ENCODE measurements at places on chromosomes 7 and 10.

DNA sequence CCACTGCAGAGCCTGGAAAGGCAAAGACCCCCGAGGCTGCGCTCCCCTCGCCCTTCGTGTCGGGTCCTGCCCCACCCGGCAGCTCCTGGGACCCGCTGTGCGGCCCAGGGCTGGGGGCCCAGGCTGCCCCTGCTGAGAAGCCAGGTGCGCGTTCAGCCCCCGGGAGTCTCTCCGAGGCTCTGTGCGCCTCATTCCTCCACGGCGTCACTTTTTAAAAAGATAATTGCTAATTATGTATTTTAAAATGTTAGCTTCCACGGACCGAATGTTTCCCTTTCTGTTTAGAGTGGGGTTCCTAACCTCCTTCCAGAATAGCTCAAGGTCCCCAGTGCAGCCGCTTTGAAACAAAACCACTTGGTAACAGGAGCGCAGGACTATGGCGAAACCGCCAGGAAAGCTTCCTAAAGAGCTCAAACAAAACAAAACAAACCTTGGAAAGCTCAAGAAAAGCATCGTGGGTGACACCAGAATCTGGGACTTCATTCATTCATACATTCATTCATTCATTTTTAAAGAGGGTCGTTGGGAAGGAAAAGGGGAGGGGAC lies 45.6 kb downstream of the PDIA4 start:
- DNase-seq, result no peak

GRCh38 chr7:132103718-132104117 lies 472.6 kb downstream of the PLXNA4 start:
- DNase-seq, result no peak

GRCh38 chr7:142611566-142612236 lies 137.6 kb upstream of the PRSS1 start:
- DNase-seq, result no peak

- DNase-seq, result no peak
Observed at GRCh38 chr7:135715055-135715522, 12.9 kb downstream of the SLC13A4 start.

DNA sequence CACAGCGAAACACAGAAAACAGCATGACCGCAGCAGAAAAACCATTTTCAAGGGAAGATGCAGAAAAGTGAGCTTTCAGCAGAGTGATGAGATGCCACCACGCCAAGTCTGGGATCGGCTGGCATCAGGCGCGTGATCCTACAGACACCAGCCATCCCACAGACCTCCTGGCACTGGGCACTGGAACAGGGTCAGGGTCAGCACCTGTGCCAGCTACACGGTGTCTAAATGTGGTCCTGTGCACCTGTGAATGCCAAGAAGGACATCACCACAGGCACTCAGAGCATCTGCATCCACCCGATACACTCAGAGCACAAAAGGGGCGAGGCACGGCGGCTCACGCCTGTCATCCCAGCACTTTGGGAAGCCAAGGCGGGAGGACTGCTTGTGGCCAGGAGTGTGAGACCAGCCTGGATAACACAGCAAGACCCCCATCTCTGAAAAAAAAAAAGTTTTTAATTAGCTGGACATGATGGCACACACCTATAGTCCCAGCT lies 31.5 kb downstream of the STK32C start:
- DNase-seq, result no peak

- no peak for DNase-seq
Observed at GRCh38 chr10:71747551-71748523, 25.5 kb downstream of the VSIR start.

GRCh38 chr7:28297801-28298459 lies 114.4 kb upstream of the CREB5 start:
- DNase-seq, result no peak

DNA sequence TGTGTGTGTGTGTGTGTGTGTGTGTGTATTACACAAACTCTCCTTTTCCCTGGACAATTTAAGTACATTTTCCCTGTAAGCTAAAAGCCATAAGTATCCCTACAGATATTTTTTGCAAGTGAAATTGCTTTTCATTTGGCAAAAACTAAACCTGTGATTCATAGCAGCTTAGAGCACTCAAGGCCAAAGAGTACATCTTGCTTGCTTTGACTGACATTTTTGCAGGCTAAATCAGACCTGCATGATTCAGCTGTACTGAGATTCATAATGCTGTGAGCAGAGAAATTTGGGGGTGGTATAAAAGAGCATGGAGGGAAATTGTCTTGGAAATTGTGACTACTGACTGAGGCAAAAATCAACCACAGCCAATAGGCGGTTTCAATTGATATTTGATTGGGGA lies 500.4 kb downstream of the GFRA1 start:
- peak; percentile 64 for DNase-seq

DNA sequence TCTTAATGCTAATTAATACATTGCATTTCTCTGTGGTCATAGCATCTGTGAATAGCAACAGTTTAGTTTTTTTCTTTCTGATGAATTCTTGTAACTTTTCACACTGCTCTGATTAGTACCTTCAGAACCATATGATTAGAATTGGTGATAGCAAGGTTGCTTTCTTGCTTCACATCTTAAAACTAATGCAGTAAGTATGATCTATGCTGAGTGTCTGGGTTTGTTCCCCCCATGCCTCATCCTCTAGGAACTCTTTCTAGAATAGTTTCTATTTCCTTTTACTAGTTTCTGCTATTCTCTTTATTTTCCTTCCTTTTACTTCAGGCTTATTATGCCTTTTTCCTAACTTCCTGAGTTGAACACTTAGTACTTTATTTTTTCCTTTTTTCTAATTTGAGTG lies 32.4 kb downstream of the TES start:
- no peak for DNase-seq

DNA sequence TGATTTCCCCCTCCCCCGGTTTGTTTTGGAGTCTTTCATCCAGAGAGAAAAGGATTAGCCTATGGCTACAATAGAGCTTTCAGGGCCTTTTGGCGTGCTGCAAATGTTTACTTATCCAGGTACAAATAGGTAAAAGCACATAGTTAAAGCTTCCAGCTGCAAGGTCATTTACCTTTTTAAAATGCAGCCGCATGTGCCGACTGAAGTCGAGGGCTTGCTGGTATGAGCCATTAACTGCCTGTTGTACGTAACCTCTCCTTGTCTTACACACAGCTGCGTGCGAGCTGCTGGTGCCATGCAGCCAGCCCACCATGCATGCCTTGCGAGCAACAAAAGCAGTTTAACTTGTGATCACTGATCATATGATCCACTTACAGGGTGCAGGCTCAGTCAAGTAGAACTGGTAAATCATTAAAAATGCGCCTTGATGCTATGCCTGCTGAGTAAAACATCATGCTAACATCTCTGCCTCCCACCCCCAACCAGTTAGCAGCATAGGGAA lies 866.4 kb downstream of the LRMDA start:
- DNase-seq, result no peak

DNA sequence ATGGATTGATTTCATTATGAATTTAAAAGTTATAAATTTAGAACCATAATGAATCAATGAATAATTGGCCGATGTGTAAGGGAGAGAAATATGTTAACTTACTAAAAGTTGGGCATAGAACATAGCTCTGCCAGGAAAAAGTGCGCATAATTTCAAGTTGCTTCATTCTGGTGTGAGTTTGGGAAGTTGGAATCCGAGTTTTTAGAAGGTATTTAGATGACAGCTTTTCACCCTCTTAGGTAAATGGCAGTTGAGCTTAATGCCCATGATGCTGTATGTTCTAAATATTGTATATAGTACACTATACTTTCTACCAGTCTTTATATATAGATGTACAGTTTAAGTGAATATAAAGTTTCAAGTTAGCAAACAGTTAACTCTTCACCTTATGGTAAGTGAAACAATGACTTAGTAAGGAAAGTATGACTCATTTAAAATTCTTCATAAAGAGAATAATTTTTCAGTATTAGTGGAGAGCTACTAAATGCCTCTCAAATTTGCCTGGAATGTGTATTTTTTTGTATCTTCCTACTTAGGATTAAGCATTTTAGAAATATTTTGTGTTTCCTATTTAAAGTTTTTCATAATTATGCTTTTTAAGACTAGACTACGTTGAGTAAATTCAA lies 1.6 kb downstream of the C1GALT1 start:
- DNase-seq, result no peak

DNA sequence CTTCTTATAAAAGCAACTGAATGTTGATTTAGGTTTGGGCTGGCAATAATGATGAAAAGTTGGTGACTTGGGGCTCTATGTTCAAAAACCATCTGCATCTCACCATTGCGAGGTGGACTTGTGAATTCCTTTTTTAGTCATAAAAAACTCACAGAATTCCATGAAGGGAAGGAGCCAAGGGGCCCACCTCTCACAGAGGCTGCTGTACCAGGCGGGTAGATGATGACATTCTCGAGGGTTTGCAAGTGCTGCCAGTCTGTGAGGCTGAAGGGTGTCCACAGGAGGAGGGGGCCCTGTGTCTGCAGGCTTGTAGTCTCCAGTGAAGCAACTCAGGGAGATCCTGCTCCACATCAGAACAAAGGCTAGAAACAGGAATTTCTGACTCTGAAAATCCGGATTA lies 195.5 kb upstream of the ZNF32 start:
- no peak for DNase-seq

DNA sequence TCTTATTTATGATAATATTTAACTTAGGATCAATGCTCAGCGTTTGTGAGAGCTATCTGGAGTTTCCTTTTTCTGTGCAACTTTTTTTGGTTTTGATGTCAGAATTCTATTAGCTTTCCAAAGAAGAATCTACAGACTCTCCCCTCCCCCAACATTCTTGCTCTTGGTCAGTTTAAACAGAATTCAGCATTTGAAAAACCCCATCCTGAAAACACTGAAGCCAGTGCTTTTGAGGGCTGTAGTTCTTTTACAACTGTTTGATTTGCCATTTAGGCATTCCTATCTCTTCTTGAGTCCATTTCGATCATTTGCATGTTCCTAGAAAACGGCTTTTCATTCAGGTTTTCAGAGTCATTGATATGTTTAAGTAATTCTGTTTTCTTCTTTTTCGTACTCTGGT lies 15.6 kb upstream of the CXCL12 start:
- no peak for DNase-seq

DNA sequence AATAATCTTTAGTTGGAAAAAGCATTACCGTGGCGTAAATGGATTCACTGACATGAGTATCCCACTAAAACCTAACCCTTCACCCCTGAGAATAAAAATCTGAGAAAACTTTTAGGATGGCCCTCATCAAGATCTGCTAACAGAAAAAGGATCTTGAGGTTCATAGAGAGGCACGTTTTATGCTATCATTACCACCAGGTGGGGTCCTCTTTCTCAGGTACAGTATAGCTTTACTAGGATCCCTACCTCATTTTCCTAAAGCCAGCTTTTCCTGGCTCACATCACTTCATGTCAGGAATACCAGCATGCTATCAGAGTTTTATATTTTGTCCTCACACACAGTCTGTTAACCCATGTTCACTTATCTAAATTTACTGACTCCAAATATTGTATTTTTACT lies 173.7 kb downstream of the POM121L12 start:
- DNase-seq, result no peak

DNA sequence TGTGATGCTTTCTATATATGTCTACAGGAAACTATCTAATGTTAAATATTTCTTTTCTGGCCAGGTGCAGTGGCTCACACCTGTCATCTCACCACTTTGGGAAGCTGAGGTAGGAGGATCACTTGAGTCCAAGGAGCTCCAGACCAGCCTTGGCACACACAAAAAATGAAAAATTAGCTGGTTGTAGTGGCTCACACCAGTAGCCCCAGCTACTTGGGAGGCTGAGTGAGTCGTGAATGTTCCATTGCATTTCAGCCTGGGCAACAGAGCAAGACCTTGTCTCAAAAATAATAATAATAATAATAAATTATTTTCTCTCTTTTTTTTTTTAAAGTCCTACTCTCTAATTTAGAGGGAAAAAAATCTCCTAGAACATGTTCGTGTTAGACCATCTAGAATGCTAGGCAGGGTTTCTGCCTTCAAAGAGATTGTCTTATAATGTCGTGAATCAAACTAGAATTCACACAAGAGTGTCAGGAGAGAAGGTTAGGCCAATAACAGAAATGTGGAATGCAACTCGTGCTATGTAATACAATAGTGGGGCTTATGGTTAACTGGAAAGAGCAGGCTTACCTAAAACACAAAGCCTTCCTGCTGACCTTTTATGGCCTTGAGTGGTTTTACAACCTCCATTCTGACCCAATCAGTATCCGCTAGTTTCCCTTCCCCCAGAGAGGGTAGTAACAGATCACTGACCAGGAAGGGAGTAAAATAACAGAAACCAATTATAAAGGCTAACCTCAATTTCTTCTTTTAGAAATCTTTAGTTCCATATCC lies 46.3 kb downstream of the MYOF start:
- no peak for DNase-seq

GRCh38 chr7:958221-959200 lies 4.0 kb upstream of the ADAP1 start:
- DNase-seq, result no peak

GRCh38 chr10:77168861-77169260 lies 468.7 kb downstream of the KCNMA1 start:
- no peak for DNase-seq

- DNase-seq, result no peak
Observed at GRCh38 chr7:135798095-135798494, 49.5 kb upstream of the FAM180A start.

DNA sequence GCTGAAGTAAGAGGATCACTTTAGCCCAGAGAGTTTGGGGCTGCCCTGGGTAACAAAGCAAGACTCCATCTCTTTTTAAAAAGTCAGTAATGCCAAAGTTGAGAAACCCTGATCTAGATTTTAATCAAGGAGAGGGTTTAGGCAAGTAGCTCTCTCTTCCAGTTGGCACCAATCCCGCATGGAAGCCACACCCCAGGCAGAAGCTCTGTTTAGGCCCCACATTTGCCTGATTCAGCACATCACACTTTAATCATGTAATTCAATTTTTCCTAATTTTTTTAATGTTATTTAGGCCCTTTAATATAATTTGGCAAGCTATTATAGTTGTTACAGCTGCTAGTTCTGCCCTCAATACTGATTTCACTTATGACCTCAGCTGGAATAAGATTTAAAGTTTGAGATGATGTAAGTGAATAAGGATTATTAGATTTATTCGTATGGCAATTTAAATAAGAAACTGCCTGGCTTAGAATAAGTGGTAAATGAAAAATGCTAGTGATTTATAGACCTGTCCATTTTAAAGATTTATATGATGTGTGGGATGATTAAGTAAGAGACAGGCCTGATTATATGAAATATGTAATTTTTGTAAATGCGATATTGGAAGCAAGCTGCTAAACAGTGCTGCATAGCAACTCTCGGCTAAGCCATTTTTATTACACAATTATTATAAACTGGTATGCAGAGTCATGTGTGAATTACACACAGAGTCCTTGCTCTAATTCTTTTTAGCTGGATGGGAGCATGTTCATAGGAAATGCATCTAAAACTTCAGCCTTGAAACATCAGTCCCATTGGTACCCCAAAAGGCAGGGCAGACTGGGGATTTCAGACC lies 80.2 kb upstream of the NFE2L3 start:
- no peak for DNase-seq

GRCh38 chr7:151119902-151120301 lies 33.6 kb downstream of the AGAP3 start:
- no peak for DNase-seq

DNA sequence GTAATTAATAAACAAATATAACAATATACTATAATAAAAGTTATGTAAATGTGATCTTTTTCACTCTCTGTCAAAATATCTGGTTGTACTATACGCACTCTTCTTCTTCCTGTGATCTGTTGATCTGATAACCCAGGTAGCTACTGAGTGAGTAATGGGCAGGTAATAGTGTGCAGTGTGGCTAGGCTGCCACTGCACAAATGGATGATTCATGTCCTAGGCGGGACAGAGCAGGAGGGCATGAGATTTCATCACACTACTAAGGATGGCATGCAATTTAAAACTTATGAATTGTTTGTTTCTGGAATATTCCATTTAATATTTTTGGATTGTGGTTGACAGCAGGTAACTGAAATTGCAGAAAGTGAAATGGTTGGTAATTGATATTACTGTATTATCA lies 44.5 kb downstream of the TAS2R16 start:
- DNase-seq, result no peak

GRCh38 chr10:104479906-104480593 lies 126.4 kb downstream of the CFAP58 start:
- no peak for DNase-seq
